ENCODE measurements at places on chromosomes 12 and 14.

DNA sequence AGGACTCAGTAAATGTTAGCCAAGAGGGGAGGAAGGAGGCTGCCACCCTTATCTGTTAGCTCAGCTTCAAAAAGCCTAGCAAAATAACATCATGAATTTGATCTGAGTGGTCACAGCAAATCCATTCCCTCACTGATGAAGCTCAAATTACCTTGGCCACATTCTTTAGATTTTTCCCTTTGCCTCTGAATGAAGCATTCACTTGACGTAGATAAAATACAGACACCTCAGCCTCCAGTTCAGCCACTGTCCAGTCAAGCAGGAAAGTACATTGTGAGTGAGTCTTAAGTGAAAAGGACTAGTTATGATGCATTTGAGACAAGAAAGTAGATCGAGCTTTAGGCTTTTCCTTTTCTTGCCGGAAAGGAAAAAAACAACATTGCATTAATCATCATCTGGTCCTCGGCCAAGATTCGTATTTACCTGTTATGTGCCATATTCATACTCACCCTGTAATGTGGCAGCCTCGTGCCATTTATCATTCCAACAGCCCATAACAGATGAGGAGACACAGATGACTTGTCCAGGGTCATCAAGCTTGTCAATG lies 146.5 kb downstream of the ETV6 start:
- peak; percentile 90 for DNase-seq

DNA sequence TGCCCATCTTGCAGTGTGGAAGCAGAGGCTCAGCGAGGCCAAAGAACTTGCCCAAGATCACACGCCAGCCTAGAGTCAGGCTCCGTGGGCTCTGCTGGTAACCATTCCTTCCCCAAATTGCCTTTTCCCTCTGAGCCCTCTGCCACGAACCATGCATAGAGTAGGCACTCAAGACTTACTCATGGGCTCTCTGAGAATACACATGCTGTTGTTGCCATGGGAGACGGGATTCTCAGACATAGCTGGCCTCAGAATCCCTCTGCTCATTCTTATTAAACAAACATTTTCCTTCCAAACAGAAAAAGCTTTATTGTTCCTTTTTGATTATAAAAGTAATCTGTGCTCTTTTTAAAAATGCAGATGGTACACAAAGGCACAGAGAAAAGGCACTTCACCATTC lies 52.5 kb upstream of the WSCD2 start:
- DNase-seq = no peak

DNA sequence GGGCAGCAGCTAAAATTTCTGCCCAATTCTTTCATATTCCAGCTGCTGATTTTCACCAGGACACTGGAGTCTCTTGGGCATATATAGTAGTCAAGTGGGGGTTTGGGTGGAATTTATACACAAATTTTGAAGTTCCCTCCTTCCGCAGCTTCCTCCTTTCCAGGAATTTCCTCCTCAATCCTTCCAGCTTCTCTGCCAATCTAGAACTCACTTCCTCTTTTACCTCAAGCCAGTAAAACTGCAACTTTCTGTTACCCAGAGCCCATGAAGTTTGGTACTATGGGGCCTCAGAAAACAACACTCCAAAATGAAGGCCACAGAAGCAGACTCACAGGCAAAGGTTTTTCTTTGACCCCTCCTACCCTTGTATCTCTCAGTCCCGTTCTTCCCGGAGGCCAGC lies 51.7 kb upstream of the G2E3 start:
- no peak for DNase-seq

DNA sequence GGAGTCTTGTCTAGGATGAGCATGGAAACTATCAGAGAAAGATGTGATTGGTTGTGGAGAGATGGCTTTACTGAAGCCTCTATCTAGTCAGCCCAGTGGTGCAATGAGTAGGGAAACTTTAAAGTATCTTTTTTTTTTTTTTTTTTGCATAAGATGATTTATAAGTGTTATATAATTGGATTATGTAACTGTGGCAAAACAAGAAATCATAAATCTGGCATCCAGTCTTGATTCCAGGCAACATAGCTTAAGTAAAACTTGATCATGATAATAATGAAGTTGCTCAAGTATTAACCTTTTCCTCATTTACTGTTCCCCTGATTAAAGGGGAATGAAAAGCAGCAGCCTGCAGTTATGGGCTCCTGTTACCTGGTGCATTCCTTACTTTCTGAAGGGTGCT lies 538.0 kb upstream of the ATP2B1 start:
- DNase-seq = no peak

GRCh38 chr14:70906793-70907175 lies 475 bp upstream of the PCNX1 start:
- no peak for DNase-seq

GRCh38 chr12:86787419-86787818 lies 531.2 kb upstream of the MGAT4C start:
- DNase-seq = no peak

DNA sequence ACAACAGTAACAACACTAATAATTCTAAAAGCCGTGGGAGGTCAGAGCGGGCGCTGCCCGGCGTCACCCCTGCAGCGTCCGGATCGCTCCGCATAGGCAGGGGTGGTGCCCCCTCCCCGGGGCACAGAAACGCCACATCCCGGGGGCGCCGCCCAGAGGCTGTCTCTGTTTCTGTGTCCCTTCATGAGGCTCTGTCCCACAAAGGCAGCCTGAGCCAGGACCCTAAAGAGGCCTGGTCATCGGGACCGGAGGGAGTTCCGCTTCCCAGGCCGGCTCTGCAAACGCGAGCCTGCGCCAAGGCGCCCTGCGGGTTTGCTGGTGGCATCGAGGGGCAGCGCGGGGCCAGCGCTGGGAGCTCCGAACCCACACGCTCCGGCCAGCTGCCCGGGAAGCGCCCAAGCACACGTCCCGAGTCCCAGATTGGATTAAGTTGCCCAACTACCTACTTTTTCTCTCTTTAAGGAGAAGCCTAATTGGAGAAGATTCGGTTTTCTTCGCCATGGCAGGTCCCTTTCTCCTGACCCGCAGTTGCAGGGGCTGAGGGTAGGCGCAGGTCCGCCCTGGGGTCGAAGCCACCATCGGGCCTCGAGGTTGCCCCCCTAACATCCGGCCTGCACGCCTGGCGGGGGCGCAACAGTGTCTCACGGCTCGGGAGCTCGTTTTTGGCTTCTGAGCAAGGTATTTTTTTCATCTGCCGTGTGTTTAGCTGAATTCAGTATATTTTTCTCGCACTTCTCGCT lies 421.7 kb downstream of the VRK1 start:
- DNase-seq = no peak

DNA sequence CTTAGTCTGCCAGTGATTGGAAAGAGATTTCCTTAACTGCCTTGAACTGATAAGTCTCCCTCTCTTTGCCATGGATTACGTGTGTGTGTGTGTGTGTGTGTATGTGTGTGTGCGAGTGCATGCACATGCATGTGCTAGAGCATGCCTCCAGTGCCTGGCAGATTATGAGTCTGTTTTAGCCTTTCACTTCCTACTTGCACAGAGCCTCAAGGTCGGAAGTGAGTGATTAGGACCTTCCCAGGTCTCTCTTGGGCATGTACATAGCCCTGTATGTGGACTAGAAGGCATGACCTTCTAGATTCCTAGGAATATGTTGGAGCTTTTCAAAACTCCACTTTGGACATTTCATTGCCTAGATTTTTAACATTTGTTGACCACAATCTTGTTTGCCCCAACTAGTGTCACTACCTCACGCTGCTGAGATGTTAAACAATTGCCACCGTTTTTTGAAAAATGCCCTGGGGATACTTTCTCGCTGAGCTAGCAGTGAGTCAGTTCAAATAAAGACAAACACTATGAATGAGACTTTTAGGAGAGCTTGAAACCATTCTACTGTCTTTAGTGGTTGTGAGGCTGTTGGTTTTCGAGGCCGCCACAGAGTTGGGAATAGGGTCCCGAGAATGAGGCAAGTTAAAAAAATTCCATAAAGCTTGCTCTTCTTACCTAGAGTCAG lies 28.2 kb downstream of the KIAA0586 start:
- DNase-seq = no peak

DNA sequence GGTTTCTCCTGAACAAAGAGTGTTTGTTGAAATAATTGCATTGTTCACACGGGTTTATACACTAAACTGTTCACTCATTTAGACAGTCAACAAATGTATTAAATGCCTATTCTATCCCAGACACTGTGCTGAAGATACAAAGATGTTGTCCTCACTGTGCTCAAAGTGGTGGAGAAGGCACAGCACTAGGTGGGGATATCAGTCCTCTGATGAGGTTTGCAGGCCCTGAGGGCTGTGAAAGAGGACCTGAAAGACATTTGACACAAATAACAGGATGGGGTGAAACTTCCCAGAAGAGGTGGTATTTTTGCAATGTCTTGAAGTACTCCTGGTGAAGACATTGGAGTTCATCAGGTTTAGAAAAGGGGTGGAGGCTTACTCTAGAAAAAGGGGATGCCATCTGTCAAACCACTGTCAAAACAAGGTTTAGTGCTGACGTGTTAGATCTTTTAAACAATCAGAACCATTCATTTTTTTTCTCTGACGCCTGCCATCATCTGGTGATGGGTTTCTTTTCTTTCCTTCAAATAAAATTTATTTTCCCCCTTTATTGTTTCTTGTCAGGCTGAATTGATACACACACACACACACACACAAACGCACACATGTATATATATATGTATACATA lies 69.5 kb downstream of the ACSS3 start:
- no peak for DNase-seq

DNA sequence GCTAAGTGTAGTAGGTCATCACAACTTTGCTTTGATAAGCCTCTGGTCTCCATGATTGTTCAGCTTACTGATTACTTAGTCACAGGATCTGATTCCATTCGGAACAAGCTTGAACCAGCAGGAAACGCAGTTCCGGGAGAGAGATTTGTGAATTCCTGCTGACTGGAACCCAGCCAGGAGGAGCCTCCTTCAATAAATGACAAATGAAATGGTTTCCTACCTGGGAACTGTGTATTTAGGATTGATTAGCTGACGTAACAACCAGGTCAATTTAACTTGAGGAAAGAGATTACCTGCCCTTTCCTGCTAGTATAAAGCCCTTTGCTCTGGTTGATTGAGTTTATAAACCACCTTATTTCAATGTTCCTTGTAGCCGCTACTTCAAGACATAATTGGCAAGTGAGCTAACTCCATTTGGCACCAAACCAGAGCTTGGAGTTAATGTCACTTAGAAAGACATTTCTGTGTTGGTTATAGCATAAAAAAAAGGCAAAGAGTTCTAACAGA lies 35.1 kb upstream of the KCNH3 start:
- peak; percentile 80 for DNase-seq

- no peak for DNase-seq
Observed at GRCh38 chr12:115149685-115150378, 465.9 kb upstream of the TBX3 start.

GRCh38 chr14:25090716-25091454 lies 40.9 kb upstream of the STXBP6 start:
- peak; percentile 57 for DNase-seq

All from kidney epithelial cell (primary cell).